ENCODE measurements at places on chromosomes 2 and 18. TPM values are rescaled to one million over a fixed set of nuclear protein-coding genes. Genes with fewer than 3 reads are reported as not detected.

The CELF4 gene
- not detected for total RNA-seq

The B4GALT6 gene
- total RNA-seq: 2.1 TPM

The MGAT4A gene
- total RNA-seq: 69.5 TPM

The HSPE1 gene
- total RNA-seq: 145 TPM

The SPHKAP gene
- not detected for total RNA-seq

The TTLL4 gene
- 38.3 TPM for total RNA-seq

The DCC gene
- total RNA-seq: not detected

The ADAM23 gene
- 0.18 TPM for total RNA-seq

The TOGARAM2 gene
- total RNA-seq: 6.3 TPM

The CCBE1 gene
- not detected for total RNA-seq

The FBXO48 gene
- total RNA-seq: 1.9 TPM

The GAREM1 gene
- not detected for total RNA-seq

The FAM237A gene
- not detected for total RNA-seq

The FAM210A gene
- total RNA-seq: 19.9 TPM

The IL1RL2 gene
- total RNA-seq: not detected

The FKBP1B gene
- total RNA-seq: 0.86 TPM

The MARCHF4 gene
- total RNA-seq: not detected

The WNT6 gene
- total RNA-seq: 0.11 TPM

The SLC35F6 gene
- 18.5 TPM for total RNA-seq

The CNRIP1 gene
- not detected for total RNA-seq

The KCNS3 gene
- total RNA-seq: not detected

The PPP1R7 gene
- total RNA-seq: 93.6 TPM

The UBE2F gene
- 92.7 TPM for total RNA-seq

The SGO2 gene
- total RNA-seq: 45.0 TPM

The FHOD3 gene
- not detected for total RNA-seq

The MRPL33 gene
- total RNA-seq: 43.1 TPM

The G6PC2 gene
- total RNA-seq: not detected

The ASPRV1 gene
- total RNA-seq: 1.3 TPM

The INHA gene
- total RNA-seq: not detected

The DAW1 gene
- not detected for total RNA-seq

The TCF7L1 gene
- total RNA-seq: not detected

The PAX8 gene
- total RNA-seq: 0.32 TPM

The RNF125 gene
- total RNA-seq: 54.7 TPM

The UBE2E3 gene
- 42.0 TPM for total RNA-seq

The NTSR2 gene
- not detected for total RNA-seq

The AFF3 gene
- total RNA-seq: 4.1 TPM
